ENCODE measurements at places on chromosomes 13 and 19.
A peak's percentile ranks its signal among the peaks of the same experiment; 100 is the strongest.

DNA sequence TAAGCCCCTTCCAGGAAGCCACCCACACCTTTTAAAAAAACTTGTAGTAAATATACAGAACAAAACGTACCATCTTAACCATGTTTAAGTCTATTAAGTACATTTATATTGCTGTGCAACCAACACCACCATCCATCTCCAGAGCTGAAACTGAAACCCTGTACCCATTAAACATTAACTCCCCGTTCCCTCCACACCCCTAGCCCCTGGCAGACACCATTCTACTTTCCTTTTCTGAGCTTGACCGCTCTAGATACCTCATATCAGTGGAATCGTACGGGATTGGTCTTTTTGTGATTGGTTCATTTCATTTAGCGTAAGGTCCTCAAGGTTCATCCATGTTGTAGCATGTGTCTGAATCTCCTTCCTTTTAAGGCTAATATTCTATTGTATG, 13.0 kb upstream of the SPATA13 start:
- DNase-seq = no peak

GRCh38 chr13:111521691-111522229, 201.3 kb downstream of the TEX29 start:
- DNase-seq = no peak

DNA sequence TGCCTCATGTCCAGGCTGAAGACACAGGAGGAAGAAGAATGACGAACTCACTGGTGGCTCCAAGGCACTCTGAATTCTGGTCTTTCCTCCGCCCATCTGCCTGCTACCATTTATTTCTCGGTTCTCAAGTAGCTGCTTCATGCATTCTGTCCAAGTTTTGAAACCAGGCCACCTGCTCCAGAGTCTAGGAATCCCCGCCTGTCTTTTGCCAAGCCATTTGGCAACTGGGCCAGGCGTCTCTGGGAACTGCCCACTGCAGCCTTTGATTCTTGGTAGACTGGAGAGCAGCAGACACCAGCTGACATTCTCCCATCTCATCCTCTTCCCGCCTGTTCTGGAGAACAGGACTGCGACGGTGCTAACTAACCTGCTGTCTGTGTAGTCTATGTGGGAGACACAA, 10.8 kb downstream of the SLC35E1 start:
- no peak for DNase-seq

GRCh38 chr13:99847318-99847750, 124.2 kb downstream of the ZIC5 start:
- DNase-seq = no peak

- no peak for DNase-seq
Measured at GRCh38 chr19:41893899-41894298, 10.9 kb downstream of the ARHGEF1 start.

DNA sequence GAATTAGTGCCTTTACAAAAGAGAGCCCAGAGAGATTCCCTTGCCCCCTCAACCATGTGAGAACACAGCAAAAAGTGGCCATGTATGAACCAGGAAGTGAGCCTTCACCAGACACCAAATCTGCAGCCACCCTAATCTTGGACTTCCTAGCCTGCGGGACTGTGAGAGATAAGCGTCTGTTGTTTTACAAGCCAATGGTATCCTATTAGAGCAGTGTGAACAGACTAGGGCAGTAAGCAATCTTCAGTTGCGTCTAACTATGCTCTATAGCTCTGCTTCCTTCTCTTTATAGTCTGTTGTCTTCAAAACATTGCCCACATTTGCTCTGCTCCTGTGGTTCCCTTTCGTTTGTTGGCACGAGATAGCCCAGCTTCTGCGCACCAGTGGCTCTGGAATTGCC, 109.5 kb upstream of the FNDC3A start:
- peak; percentile 92 for DNase-seq

DNA sequence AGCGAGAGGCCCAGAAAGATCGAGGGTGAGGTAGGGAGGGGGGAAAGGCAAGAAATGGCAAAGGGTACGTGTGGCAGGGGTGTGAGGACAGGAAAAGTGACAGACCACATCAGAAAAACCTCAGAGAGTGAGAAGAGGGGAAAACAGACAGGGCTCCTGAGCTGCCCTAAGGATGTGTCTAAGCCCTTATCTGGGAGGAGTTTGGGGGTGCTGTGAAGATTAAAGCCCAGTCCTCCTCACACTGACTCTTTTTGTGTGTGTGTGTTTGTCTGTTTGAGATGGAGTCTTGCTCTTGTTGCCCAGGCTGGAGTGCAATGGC, 703 bp upstream of the PTH2 start:
- DNase-seq = no peak

- DNase-seq = no peak
Measured at GRCh38 chr13:77521194-77521593, 14.3 kb upstream of the SCEL start.

DNA sequence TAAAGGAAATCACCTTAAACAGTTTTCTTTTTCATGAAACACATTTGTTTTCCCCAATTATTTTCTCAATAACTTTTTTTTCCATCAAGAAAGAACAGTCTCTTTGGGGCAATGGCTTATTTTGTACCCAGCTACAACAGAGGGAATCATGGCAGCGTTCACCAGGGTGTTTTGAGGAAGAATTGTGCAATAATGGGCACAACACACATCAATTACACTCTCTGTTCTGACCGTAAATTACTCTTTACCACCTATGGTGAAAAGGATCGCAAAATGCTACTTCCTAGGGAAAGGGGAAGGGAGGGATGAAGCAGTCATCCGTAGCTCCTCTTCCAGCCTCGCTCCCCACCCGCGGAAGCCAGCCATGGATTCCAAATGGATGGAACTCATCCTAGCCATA, 38.6 kb downstream of the TMTC4 start:
- no peak for DNase-seq

DNA sequence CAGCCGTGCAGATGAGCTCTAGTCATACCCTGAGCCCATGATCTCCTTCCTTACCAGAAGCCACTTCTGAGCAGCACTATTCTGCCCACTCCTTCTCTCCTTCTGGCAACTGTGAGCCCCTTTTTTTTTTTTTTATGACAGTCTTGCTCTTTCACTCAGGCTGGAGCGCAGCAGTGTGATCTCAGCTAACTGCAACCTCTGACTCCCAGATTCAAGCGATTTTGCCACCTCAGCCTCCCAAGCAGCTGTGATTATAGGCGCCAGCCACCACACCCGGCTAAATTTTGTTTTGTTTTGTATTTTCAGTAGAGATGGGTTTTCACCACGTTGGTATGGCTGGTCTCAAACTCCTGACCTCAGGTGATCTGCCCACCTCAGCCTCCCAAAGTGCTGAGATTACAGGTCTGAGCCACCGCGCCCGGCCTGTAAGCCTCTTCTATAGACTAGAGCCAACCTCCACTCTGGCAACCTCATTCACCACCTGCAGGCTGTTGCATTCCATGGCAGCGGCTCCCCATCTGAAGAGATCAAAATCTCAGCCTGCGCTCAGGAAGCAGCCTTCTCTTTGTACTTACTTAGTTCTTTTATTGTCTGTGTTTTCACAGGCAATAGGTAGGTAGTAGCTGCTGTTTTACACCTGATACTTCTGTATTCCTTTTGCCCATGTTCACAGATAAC, 34.8 kb upstream of the NDFIP2 start:
- DNase-seq = no peak

DNA sequence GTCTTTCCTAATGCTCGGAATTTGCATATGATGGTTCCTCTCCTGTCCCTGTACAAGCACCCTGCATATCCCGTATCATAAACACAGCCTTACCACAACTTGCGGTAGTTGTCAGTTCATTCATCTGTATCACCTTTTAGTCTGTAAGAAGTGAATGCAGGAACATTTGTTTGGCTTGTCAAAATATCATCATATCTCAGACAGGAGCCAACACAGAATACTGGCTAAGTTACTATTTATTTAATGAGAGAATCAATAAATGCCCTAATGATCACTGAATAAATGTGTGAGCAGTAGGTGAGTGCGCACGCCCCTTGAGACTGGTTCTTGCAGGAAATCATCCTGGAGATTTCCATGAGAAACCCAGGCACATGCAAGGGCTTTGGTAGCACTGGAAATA, 182.8 kb downstream of the MYO16 start:
- DNase-seq = no peak

DNA sequence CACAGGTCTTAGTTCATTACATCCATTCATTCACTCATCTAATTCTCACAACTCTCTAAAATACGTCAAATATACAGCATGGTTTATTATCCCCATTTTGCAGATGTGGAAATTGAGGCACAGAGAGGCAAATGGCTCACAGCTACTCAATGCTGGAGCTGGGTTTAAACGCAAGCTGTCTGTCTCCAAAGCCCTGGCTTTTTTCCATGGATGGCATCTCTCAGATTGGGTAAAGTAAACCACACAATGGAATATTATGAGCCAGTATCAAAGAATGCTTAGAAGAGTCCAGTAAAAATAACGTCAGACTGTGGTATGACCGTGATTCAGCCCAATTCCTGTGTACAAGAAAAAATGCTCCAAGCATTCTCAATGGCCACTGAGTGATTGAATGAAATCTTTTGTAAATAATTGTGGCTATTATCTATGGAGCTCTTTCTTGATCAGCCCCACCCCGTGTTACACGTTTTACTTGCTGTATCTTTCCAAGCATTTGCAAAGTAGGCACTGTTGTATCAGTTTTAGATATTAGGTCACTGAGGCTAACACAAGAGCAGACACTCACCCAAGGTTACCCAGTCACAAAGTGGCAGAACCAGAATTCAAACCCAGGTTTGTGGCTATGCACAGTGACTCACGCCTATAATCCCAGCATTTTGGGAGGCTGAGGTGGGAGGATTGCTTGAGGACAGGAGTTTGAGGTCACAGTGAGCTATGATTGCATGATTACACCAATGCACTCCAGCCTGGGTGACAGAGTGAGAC, 5.5 kb upstream of the ACP7 start:
- no peak for DNase-seq

DNA sequence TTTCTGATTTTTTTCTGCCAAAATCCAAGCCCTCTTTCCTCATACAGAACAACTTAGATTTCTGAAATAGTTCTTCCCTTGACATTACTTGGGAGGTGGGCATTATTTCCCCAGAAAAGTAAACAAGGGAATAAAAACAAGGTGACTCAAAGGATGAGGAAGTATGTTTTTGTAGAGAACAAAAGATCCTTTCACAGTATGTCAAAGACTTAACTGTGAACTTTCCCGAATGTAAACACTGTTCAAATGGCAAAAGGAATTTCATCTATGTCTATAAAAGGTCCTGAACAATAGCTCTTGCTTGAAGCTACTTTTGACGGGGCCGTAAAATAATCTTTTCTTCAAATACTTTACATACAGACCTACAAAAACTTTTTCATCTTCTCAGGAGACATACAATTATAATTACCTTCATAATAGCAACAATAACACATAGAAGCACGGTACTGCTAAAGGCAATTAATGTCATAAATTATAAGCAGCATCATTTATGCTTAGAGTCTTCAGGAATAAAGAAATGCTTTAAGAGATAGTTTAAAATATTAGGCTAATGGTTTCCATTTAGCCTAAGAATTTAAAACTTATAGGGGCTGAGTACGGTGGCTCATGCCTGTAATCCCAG, 191.1 kb downstream of the RGCC start:
- DNase-seq = no peak

All from hematopoietic multipotent progenitor cell treated with erythropoietin and hydrocortisone succinate and interleukin-3 and kit ligand, for 8 days (in vitro differentiated cells).